ENCODE measurements at places on chromosomes 2 and 18.

DNA sequence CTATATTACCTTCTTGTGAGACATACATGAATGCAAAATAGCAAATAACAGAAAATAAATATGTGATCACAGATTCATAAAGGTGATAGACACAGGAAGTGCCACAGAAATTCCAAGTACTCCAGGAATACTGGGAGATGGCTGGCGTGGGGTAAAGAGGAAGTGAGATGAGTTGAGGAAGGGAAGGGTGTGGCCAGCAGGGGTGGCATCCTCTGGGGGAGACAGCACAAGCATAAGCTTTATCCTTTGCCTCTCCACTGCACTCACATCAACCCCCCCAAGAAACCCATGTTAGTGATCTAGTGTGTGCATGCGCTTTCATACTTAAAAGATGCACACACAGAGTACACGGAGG, 94.8 kb upstream of the B3GNT7 start:
- DNase-seq: no peak

DNA sequence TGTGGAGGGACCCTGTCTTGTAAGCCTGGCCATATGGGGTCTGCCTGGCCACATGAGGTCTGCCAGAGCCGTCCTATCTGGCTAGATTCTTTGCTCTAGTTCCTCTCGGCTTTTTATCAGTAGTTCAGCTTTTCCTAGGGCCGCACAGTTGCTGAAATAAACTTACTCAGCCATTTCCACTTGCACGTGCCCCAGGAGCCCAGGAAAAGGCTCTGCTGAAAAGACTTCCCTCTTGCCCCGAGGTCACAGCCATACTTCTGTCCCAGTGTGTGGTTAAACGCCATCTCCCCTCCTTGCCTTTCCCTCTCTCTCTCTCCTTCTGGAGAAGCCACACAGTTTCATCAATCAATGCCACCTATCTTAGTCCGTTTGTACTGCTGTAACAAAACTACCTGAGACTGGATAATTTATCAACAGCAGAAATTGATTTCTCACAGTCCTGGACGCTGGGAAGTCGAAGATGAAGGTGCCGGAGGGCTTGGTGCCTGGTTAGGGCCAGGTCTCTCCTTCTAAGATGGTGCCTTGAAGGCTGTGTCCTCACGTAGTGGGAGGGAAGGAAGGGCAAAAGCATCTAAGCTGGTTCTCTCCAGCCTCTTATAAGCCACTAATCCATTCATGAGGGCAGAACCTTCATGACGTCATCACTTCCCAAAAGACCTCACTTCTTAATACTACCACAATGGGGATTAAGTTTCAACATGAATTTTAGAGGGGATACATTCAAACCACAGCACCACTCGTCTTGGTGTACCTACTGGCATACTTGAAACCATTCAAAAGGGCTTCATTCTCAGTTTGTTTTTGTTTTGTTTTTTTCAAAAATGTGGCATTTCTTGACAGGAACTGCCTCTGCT, 11.2 kb upstream of the GALM start:
- DNase-seq: no peak

DNA sequence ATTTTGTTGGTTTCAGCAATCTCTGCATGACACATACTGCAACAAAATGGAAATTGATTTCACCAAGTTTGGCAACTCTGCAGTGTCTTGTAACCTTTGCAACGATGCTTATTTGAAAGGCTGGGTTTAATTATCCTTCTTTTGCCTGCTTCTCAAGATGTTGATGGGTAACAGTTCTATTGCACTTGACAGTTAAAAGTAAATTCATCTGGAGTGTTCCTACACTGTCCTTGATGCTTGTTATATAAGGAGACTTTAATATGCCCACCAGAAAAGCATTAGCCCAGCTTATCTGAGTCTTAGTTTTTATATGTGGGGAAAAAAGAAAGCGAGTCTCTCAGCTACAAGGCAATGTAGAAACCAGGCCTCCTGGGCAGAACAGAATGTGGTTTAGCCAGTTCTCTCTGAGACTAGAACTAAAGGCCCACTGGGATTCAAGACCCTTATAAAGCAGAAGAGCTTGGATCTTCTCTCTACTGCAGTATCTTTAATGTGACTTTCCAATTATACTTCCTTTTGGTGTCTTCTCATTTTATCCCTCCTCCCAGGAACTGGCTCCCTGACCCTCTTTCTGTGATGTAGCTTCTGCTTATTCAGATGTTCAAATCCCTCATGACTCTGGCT, 106.8 kb upstream of the LYPD6 start:
- DNase-seq: no peak

DNA sequence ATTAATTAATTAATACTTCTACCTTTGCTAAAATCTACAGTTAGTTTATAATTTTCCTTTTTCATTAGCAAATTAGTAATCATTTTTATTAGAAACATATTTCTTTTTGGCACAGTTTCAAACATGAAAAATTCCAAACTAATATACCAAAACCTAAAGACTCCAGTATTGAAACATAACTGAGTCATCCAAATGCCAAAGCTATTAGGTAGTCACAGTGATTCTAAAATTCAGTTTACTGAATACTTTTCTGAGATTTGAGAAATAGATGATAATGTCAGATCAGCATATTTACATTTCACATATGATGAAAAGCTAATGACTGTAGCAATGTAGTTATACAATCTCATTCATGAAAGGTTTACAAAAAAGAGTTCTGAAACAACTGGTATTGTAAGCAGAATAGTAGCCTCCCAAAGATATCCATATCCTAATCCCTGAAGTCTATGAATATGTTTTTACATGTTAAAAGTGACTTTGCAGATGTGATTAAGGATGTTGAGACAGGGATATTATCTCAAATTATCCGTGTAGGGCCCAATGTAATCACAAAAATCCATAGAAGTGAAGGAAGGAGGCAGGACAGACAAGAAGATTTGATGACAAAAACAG, 680.2 kb upstream of the CHAC2 start:
- no peak for DNase-seq

GRCh38 chr2:171149986-171150693, 10.6 kb downstream of the TLK1 start:
- no peak for DNase-seq

- DNase-seq: no peak
These were observed 80.7 kb upstream of the RNF152 start for GRCh38 chr18:61973273-61974115.

- no peak for DNase-seq
These were observed 199.8 kb downstream of the MYT1L start for GRCh38 chr2:2131075-2131789.

DNA sequence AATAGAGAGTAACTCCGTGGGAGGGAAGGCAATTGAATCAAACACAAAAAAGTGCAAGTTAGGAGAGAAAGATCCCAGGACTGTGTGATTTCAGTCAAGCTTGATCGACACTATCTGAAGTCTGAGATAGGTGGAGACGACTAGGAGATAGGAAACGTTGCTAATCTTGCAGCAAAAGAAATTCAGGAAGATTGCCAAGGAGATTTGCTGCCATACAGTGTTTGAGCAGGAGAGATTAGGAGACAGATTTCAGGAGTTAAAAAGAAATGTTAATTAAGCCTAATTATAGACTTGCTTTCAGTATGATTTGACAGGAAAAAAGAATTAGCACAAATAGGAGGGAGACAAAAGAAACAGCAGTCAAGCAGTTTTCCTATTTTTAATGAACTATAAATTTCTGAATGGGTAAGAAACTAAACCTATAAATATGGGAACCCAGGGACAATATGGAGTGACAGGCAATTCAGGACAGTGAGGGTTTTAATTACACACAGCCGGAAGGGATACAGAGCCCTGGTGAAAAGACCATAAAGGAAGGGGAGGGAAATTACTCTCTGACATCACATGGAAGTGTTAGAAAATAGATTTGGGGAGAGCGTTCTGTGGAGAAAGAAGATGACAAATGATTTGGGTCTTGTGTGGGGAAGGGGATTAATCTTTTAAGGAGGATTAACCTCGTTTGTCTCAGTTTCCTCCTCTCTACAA, 72.6 kb downstream of the SUCLG1 start:
- DNase-seq: no peak

DNA sequence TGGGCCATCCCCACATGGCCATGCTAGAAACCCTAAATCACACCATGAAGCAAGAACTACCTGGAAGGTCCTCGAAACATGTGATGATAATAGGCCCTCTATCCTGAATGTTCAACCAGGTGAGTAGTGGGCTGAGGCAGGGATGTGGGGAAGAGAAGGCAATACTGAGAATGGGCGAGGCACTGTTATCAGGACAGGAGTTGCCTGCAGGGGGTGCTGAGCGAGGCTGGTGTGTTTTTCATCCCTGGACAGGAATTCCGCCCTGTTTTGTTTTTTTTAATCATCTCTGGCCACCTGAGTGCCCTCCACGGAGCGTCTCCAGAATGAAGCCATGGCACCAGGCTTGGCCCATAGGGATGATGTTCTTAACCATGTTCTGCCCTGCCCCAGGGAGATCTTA, 103.0 kb upstream of the SOX11 start:
- no peak for DNase-seq

DNA sequence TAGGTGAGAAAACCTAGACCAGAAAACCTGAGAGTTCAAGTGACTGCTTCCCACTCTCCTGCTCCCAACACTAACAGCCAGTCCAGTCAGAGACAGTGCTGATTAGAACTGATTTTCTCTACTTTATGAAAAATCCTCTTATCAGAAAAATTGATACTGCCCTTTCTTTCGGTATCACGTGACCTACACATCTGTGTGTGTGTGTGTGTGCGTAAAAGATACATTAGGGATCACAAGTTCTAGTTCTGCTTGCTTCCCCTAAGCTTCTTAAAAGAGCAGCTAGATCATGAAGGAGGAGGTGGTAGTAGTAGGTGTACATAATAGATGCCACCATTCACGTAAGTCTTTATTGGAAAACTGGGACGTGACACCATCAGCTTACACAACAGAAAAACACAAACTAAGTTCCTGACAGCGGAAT, 1.5 kb downstream of the ARL5A start:
- no peak for DNase-seq

GRCh38 chr2:129930451-129930850, 49.0 kb upstream of the RAB6C start:
- DNase-seq: no peak

All from NCI-H2029 (cell line).